Cardiac septum (tissue), 1 donor: ENCODE measurements at places on chromosomes 3 and 15.

- no peak for DNase-seq
Measured at GRCh38 chr3:52790337-52790736, 4.3 kb upstream of the ITIH3 start.

DNA sequence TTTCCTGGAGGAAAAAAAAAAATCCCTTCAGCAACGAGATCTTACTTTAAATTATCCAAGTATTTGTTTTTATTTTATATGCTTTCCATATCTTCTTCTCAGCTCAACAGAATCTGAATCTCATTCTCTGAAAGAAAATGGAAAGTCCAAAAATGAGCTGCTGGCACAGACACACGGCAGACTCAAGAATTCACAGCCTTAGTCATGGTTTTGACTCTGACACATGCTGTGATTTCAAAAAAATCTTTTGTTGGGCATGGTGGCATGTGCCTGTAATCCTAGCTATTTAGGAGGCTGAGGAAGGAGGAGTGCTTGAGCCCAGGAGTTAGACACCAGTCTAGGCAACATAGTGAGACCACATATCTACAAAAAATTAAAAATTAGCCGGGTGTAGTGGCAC is 565.0 kb downstream of the MAGI1 start:
- DNase-seq = no peak

GRCh38 chr3:40456279-40456939 is 730 bp upstream of the RPL14 start:
- no peak for DNase-seq

DNA sequence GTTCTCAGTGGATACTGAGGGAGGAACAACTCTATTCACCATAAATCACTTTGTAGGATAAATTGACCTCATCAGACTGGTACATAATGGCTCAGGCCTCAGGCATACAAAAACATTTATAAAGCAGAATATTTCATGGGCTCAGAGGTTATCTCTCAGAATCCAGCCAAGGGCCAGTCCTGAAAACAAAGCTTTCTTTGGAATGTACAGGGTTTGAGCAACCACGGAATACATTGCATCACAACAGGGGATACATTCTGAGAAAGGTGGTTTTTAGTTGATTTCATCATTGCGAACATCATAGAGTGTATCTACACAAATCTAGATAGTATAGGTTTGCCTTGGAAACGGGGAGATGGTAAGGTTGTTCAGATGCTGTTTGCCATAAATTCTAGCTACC is 33.4 kb upstream of the CTDSPL2 start:
- no peak for DNase-seq

- DNase-seq = peak; percentile 26
Measured at GRCh38 chr15:70192041-70192440, 94.3 kb upstream of the TLE3 start.

GRCh38 chr3:13189639-13190377 is 116.6 kb upstream of the IQSEC1 start:
- peak; percentile 81 for DNase-seq

DNA sequence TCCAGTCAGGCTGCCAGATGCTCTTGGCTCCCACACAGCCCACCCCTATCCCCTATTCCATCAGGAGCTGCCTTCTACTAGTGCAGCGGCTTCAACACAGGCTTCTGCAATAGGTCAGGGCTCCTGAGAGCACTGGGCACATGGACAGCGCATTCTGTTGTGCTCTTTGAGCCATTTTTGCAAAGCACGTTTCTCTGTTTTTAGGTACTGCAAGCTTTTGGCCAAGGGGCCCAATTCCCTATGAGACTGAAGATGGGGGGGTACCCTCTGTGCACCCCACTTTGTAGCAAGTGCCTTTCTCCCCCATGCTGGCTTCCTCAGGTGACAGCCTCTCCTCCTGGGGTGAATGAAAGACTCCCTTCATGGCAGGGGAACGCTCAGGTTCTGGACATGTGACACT is 31.2 kb downstream of the CHDH start:
- DNase-seq = no peak

GRCh38 chr15:65851981-65852380 is 17.3 kb upstream of the RAB11A start:
- no peak for DNase-seq

- no peak for DNase-seq
Measured at GRCh38 chr15:64875641-64876223, 34.0 kb downstream of the PLEKHO2 start.

DNA sequence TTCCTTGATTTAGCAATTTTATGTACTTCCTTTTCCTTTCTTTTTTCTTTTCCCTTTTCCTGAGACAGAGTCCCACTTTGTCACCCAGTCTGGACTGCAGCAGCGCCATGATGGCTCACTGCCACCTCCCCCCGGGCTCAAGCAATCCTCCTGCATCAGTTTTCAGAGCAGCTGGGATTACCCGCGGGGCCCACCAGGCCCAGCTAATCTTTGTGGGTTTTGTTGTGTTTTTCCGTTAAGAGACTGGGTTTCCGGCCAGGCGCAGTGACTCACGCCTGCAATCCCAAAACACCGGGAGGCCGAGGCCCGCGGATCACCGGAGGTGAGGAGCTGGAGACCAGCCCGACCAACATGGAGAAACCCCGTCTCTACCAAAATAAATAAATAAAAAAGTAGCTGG is 17.7 kb downstream of the GOLGA8S start:
- no peak for DNase-seq

DNA sequence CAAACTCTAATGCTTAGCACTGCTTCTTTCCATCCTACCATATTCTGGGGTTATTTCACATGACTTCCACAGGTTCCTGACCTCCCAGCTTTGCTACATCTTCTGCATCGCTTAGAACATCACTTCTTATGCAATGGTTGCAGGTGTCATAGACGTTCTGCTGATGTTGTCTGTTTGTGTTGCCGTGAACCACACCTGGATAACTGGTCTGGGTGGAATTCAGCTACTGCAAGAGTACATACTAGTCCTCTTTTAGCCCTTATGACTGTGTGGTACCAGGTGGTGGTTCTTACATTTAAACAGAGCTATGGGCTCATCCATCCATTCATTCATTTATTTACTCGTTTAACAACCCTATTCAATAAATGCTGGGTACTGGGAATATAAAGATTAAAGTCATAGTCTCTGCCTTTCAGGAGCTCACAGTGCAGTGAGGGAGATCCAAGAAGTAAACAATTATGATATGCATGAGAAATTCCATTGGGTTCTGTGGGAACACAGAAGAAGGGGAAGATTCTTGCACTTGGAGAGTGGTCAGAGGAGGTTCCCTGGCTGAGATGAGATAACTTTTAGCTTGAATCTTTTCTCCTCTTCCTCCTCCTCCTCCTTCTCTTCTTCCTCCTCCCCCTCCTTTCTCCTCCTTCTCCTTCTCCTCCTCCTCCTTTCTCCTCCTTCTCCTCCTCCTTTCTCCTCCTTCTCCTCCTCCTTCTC is 30.8 kb downstream of the TMEM45A start:
- DNase-seq = no peak

- peak; percentile 78 for DNase-seq
Measured at GRCh38 chr15:80059786-80060355, 395 bp downstream of the ZFAND6 start.

DNA sequence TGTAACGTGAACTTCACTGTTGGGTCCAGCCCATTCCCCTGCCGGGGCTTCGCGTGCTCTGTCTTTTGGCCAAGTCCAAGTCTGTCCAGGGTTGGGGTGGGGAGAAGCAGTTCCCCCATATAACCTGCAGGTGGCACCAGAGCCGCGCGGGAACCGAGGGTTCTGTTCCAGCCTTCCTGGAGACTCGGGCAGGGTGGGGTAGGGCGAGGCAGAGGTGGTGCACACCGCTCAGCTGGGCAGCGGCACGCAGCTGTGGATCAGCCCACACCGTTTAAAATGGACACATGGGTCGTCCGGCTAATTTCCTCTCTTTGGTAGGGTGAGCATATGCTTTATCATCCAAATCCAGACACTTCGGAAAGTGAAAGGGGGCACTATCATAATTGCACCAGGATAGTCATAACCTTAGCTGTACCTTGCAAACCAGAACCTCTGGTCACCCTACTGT is 118.1 kb downstream of the TBC1D2B start:
- peak; percentile 92 for DNase-seq

DNA sequence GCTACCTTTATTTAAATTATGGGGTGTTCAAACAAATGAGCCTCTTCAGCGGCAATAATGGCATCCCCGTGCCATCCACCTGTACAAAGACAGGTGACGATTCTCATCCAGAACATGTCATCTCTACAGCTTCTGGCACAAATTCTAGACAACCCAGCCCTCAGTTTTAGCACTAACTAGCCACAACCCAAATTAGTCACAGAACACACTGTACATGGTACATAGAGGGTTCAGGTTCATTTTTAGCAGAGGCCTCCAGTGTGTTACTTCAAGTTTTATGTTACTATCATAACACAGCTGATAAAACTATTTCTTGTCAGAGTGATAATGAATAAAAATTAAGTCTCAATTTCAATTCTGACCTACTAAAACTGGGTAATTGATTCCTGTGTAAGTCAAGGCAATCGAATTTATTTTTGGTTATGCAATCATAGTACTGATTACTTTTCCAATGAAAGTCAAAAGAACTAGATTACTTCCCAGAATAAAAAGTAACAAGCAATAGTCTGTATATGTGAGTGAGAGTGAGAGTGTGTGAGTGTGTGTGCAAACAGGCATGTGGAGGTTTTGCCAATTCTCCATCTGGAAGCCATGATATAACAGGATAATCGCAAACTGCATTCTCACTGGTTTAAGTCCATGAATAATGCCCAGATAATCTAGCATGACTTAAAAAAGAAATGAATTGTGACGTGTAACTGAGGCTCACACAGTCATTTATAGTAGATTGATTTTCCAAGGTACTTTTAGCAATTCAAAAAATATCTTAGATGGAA is 37.4 kb downstream of the SHQ1 start:
- DNase-seq = no peak

DNA sequence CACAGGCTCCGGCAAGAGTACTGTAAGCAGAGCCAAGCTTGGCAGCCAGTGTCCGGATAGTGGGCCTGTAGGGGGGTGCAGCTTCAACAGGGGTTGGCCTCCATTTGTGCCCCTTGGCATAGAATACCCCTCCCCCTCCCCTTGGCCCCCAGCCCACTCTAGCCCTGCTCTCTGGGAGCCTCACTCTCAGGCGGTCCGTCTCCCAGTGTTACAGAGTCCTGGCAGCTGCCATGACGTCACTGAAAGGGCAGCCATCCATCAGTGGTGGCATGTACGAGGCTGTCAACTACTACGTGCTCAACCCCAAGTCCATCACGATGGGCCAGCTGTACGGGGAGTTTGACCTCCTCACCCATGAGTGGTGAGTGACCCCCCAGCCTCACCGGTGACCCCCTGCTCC is 50.4 kb downstream of the DNAH1 start:
- no peak for DNase-seq

DNA sequence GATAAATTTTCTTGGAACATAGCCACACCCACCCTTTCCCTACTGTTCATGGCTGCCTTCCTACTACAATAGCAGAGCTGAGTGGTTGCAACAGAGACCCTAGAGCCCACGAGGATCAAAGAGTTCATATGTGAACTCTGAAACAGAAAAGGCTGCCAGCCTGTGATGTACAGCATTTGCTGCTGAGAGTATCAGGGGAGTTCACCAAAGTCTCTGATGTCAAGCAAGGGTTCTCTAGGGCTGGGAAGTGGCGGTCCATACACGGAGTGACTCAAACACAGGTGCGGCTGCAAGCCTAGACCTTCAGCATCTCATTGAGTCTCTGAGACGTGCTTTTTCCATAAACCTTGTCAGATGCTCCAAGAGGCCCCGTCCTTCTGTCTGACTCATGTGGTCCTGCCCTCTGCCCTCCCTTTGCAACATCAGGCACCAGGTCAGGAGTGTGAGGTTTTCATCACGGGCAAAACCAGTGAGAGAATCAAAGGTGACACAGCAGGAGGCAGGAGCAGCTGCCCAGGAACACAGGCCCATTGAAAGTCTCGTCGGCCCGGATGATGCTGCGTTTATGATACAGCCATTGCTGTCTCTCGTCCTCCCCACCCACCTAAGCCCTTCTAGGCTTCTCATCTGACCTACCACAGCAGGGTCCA is 42.9 kb downstream of the PCSK6 start:
- peak; percentile 73 for DNase-seq

- DNase-seq = no peak
Measured at GRCh38 chr3:185254799-185255198, 950 bp upstream of the EHHADH start.

DNA sequence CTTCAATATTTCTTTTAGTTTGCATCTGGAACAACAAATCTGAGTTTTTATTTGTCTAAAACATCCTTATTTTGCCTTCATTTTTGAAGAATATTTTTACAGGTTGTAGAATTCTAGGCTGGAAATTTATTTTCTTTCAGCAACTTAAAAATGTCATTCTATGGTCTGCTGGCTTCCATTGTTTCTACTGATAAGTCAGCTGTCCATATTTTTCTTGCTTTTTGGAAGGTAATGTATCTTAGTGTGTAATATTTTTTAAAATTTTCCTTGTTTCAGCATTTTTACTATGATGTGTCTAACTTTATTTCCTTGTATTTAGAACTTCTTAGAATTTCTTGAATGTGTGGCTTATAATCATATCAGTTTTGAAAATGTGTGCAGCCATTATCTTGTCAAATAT is 37.0 kb downstream of the SEMA6D start:
- DNase-seq = no peak

GRCh38 chr3:14552717-14553116 is 12.6 kb upstream of the GRIP2 start:
- no peak for DNase-seq

DNA sequence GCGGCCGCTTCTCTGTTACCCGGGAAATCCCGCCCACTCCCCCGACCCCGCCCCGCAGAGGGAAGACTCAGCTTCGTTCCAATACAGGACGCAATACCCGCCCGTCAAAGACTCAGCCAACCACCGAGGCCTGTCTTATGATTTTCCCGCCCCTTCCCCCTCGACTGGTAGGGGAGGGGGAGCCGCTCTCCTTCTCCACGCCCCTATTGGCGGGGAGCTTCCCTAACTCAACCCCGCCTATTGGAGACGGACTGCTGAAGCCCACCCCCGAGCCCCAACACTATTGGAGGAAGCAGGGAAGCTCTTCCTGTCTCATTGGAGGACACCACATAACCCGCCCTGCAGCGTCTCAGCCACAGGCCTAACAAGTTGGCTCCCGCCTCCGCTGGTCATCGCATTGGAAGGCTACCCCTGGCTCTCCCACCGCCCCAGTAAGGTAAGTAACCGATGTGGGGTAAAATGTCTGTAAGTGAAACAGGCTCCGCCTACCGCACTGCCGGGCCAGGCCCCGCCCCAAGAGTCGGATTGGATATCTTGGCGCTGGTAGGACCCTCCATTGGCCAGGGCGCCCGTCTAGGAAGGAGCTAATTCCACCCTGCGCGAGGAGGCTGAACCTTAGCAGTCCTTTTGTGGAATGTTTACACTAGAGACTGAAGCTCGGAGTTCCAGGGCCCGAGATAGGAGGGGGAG is at the start of gene SIN3A:
TSS of gene SIN3A (minus strand) at position 17 of the 690 bp plus-strand sequence. CDS start 21,315 bp downstream, outside the sequence.
- DNase-seq = peak; percentile 99
